ENCODE measurements at places on chromosomes 2 and 18. TPM values are rescaled to one million over a fixed set of nuclear protein-coding genes. Genes with fewer than 3 reads are reported as not detected.

DNA sequence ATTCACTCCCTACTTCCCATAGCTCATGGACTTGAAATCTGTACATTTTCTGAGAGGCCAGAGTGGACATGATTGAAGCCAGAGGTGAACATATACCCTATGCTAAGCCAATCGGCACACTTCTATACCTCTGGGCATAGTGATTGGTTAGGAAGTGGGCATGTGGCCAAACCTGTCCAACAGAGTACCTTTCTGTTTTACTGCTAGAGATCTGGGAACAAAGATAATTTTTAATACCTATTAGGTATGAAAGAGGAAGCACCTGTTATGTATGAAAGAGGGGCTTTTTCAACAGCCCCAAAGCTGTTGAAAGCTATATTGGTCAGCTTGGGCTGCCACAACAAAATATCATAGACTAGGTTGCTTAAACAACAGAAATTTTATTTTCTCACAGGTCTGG is 27.7 kb downstream of the METTL8 start:
- peaks cover 3% of the 10 kb centered on the region for H3K4me1 ChIP-seq
- H3K27me3 ChIP-seq = no peaks in the 10 kb centered on the region
- no peak overlapping the region for H3K27ac ChIP-seq
- no peak for DNase-seq

DNA sequence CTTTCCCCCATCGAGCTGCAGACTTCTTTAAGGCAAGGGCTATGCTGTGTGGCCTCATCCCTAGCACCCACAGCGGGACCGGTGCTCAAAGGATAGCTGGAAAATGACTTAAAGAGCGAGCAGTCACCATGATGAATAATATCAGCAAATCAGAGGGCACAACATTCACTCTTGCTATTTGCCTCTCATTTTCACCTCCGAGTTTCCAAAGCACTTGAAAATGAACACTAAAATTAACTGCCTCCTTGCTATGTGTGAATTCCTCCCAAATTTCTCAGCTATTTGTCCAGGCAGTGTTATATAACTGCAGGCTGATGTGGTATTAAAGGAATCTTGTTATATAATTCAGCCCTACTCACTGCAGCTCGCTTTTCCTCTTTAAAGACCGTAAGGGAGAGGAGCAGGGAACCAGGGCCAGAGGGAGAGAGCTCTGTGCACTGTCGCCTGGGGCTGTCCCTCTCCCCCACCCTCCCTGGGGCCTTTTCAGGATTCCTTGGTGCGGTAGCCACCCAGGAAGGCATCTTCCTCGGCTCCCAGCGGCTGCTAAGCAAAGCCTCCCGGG is 1.4 kb downstream of the CYS1 start:
- peak overlapping the region; percentile 36 for H3K4me3 ChIP-seq
- peaks cover 38% of the 10 kb centered on the region for H3K27me3 ChIP-seq
- H3K4me1 ChIP-seq = peaks cover 18% of the 10 kb centered on the region
- no peaks in the 10 kb centered on the region for H3K36me3 ChIP-seq
- peak overlapping the region; percentile 57 for H3K27ac ChIP-seq
- no peak for DNase-seq

GBX2 gene
- 10.5 TPM for polyA plus RNA-seq

GRCh38 chr2:175679231-175679630 is 322.8 kb downstream of the LNPK start:
- no peak for DNase-seq
- no peaks in the 10 kb centered on the region for H3K36me3 ChIP-seq

GRCh38 chr18:33560686-33561370 is 17.2 kb upstream of the ASXL3 start:
- DNase-seq = no peak
- H3K36me3 ChIP-seq = no peaks in the 10 kb centered on the region
- no peak overlapping the region for H3K4me3 ChIP-seq

DNA sequence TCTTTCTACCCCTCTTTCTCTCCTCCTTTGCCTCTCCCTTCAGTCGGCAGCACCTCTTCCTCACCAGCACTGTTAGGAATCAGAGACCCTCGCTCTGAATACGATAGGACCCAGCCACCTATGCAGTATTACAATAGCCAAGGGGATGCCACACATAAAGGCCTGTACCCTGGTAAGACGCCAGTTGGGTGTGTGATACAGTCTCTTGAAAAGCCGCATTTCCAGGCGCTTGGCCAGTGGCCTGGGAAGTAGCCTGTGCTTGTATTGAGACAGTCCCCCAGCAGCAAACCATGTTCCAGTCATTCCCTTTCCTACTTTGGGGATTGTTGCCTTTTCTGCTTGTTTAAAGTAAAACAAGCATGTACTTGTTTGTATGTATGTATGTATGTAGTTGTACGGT is 118.4 kb upstream of the DAPL1 start:
- H3K4me3 ChIP-seq = no peak overlapping the region
- peaks cover 9% of the 10 kb centered on the region for H3K36me3 ChIP-seq
- H3K27me3 ChIP-seq = no peaks in the 10 kb centered on the region
- peaks cover 24% of the 10 kb centered on the region for H3K4me1 ChIP-seq
- peak; percentile 83 for DNase-seq
